Breast epithelium (tissue), 4 donors: ENCODE measurements at places on chromosomes 12 and 14. TPM values are rescaled to one million over a fixed set of nuclear protein-coding genes. Genes with fewer than 3 reads are reported as not detected.
A peak's percentile ranks its signal among the peaks of the same experiment; 100 is the strongest.

GRCh38 chr14:101980700-101981099 is 16.3 kb downstream of the DYNC1H1 start:
- peak; percentile 71 for DNase-seq

GRCh38 chr14:37606678-37607077 is 11.2 kb downstream of the TTC6 start:
- DNase-seq, result no peak

DNA sequence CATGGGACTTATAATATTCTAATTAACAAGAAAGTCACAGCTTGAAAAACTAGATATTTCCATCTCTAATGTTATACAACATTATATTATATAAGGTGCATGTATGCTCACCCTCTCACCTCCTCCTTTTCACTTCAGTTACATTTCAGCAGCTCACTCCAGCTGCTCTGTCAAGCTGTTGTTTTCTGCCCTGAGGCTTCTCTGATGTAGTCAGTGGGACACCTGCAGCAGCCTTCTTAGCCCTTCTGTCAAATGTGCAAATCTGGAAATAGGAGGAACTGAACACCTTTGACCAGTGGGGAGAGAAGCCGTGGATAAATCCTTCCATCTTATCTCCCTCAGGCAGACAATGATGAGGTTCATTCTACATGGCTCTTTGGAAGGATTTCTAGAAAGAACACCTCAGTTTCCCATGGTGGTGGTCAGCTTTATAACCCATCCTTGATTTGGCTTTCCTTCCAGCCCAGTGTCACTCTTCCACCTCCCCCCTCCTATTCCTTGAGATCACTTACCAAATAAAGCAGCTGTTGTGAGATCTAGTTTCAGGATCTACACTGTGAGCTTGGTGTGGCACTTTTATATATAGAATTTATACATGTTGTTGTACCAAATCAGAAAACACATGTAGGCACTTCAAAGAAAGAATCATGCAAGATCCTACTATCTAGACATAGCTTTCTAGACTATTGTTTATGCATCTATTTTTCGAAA is 79.6 kb upstream of the STK38L start:
- DNase-seq, result no peak

RARG gene
- 39.8 TPM for total RNA-seq

GRCh38 chr14:32552766-32553165 is 223.7 kb downstream of the AKAP6 start:
- no peak for DNase-seq

DNA sequence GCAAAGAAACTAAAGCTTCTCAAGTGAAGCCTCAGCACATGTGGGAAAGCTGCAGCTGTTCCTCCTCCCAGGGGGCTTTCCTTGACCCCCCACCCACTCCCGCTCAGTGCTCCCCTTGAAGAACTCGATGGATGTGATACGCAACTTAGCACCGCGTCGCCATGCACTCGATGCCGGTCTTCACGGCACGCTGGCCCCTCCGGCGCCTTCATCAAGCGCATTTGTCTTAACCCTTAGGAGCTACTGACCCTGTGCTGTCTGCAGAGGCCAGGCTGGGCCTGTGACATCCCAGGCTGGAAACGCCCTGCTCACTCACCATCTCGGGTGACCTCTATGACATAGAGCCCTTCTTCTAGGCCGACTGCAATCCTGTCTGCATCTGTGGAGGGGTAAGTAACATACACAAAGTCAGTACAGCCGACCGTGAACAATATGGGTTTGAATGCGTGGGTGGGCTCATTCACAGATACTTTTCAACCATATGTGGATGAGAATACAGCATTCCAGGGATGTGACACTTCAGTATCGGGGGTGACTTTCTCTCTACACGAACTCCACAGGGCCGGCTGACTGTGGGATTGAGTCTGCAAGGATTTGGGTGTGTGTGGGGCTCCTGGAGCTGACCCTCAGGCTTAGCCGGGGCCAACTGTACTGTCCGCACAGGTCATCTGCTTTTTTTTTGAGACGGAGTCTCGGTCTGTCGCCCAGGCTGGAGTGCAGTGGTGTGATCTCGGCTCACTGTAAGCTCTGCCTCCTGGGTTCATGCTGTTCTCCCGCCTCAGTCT is 23.1 kb downstream of the AMN start:
- DNase-seq, result no peak

GRCh38 chr14:80644826-80645225 is 296.7 kb downstream of the CEP128 start:
- DNase-seq, result no peak

DNA sequence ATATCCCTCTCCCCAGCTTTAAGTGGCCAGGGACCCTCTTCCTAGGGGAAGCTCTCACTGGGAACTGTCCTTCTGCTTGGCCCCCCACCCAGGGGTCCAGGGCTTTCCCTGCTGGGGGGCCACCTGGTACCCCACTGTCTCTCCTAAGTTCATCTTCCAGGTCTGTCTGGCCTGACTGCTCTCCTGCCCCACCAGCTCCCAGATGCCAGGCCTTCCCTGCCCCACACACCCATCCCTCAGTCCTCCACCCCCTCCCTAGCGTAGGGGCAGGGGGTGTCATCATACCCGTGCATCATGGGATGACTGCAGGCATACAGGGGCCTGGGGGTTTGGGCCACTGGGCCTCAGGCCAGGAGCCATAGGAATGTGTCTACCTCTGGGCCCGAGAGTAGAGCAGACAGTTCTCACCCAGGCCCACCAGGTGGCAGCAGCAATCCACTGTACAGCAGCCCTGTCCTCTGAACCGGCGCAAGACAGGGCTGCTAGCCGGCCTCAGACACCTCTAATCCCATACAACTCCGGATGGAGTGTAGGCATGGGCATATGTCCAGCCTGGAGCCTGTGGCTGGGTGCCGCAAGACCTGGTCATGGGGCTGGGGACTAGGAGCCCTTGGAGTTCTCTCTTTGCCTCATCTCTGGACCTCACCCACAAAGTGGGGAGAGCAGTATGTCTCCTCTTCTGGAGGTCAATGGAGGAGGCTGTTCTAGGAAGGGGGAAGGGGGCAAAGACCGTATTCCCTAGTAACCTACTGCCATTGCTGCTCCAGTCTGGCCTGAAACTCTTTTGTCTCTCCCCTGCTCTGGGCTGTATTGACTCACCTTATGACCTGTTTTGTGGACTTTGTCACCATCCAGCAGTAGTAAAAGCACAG is 10.0 kb upstream of the SMARCD1 start:
- DNase-seq, result peak; percentile 67

TMEM229B gene
- 6.0 TPM for total RNA-seq

- DNase-seq, result no peak
Measured at GRCh38 chr12:55847033-55847432, 4.3 kb upstream of the MMP19 start.

ARHGAP9 gene
- total RNA-seq, result 10.8 TPM

DNA sequence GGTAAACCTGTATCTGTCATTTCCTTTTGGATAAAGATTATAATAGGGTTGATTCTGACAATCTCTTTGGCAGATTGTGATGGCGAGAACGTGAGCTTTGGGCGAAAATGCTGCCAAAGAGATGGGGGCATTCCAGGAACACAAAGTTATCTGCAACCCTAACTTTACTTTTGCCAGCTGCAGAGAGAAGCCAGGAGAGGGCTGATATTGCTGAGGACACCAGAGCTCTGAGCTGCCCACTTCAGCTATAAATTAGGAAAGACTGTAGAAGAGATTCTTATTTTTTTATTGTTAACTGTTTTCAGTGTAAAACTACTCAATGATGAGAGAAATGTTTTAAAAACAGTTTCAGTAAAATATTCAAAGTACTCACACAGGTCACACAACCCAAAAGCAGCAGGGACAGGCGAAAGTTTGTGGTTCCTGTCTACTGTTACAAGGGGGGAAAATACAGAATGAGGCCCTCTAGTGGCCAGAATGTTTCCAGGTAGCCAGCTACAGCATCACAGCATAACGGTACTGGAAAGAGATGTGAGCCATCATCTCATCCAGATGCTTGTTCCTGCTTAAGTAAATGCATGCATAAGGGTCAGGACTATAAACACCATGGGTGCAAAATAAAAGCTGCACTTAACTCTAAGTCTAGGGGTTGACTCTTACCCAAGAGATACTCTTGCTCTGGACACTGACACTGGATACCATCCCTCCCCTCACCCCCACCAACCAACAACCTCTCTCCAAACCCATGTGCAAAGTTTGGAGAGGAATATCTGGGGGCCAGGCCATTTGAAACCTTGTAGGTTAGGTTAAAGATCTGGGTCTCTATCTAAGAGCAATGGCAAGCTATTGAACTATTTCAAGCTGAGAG is 498.4 kb downstream of the RMST start:
- DNase-seq, result no peak

DNA sequence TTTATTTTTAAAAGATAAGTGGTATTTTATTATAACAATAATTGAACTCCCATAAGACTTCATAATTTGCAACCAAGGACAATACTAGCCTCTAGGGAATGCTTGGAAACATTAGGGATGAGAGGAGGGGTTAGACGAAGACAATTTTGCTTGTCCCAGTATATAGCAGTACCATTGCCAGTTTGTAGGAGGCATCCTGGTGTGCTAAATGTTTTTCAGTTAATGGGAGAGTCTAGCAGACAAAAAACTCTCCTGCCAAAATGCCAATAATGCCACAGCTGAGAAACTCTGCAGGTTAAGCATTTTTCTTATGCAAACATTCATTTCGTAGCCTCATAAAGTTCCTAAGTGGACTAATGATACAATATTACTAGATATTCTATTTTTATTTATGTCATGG is 38.1 kb downstream of the RASSF9 start:
- DNase-seq, result no peak

DNA sequence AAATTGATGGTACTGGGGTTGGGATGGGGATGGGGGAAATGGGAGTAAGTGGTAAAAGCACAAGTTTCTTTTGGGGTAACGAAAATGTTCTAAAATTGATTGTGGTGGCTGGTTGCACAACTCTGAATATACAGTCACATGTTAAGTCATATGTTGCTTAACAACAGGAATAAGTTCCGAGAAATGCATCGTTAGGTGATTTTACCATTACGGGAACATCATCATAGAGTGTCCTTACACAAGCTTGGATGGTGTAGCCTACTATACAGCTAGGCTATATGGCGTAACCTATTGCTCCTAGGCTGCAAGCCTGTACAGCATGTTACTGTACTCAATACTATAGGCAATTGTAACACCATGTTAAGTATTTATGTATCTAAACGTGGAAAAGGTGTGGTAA is 31.0 kb downstream of the ITGA7 start:
- no peak for DNase-seq

PAPLN gene
- 19.7 TPM for total RNA-seq
